Suppressor macrophage (primary cell): ENCODE measurements at places on chromosomes 1 and 21.

DNA sequence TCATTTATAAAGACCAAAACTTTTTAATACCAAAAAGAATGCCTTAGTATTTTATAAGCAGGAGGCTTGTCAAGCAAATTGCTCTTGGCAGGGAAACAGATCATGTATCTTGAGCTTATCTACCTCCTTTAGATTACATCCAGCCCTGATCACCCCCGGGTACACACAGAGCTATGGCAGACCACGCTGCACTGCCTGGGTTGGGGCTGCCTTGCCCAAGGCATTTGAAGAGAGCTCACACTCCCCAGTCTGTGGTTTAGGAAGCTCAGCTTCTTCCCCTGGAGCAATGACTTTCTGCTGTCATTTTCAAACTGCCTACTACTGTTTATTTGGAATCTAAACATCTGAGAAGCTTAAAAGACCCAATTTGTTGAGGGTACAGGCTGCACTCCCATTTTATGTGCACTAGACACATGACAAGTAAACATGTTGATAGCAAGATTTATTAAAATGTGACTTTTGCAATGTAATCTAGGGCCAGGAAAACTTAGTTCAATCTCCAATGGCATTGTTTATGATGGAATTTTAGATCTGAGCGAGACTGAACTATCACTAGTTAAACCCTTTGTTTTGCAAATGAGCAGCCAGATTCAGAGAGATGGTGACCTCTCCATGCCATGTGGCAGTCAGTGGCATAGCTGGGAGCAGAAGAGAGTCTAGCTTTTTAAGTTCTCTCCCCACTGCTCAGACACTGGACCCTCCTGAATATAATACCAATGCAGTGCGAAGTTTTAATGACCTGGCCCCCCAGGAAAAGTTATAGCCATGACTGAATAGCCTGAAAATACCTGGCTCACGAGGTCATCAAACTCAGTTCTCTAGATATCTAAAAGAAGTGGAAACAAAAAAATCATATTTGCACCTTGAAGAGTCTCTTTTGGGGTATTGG is 214.9 kb downstream of the HLX start:
- DNase-seq: no peak

DNA sequence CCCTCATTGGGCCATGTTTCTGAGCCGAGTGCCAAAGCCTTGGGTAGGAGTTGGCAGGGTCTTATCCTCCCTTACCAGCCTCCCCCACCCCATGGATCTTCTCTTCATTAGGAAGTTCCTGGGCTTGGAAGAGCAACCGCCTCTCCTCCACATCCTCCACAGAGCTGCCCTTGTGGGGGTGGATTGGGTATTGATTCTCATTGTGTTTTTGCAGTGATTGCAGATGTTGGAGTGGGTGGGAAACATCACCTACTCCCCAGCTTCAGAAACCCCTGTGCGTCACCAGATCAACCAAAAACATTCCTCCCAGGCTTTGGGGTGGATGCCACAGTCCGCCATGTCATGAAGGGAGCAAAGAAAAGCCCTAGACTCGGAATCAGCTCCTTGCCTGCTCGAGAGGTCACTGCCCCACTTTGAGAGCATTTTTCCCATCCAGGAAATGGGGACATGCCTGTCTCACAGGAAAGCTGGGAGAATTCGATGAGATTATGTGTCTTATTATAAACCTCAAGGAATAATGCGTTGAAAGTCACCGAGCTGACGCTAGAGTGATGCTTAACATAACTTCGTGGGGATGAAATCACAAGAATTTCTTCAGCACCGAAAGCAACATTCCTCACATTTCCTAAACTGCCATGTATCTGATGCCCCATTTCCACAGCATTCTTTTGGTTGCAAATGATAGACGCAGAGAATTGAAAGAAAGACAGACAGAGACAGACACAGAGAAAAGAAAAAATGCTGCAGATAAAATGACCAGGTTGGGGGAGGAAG is 44.7 kb upstream of the ZBTB40 start:
- no peak for DNase-seq

- no peak for DNase-seq
These were observed 22.7 kb upstream of the LRIF1 start for GRCh38 chr1:110986407-110986891.

DNA sequence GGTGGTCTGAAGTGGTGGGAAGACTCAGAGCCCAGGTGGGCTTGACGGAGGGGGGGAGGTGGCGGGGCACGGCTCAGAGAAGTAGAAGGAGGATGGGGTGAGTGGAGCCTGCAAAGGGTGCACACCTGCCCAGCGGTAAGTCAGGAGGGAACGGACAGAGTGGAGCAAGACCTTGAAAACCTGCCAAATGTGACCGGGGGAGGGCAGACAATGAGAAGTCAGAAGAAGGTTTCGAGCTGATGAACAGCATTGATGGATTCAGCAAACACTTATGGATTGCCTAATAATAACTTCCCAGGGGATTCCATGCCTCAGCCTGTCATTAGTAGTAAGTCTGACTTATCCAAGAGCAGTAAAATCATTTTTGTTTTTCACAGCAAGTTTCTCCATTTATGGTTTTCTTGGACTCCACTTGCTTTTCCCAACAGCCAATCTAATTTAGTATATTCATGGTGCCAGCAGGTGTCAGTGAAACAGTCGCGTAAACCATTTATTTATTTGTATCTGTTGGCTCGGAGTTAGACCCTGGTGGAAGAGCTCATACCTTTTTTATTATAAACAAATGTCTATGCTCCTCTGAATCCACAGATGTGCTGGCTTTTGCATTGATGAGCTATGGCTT is 279.1 kb downstream of the PCP4 start:
- DNase-seq: no peak

DNA sequence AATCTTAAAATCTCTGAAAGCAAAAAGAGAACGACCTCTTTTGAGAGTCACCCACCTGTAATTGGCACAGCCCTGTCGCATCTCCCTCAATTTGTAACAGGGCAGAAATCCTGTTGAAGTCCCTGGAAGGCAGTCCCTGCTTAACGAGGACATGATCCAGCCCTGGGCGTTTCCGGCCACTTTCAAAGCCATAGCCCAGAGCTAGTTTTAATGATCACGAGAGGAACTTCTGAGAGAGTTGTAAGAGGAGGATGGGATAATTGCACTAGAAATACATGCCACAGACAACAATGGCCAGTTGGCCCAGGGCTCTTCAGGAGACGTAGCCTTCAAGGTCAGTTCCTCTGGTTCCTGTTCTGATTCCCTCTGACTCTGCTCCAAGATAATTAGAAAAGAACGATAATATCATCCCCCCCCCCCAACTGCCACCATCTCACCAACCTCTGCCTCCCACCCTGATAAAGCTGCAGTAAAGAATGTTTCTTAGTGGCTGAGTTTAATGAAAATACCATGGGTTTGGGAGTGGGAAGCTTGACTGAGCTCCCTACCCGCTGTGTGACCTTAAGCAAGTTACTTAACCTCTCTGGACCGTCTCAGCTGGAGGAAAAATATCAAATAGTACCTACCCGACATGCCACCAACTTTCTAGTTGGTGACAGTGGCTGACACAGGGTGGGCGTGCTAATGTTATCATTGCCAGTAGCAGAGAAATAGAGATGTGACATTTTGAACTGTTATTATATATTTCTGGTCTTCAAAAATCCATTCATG is 140.0 kb downstream of the OMA1 start:
- no peak for DNase-seq

DNA sequence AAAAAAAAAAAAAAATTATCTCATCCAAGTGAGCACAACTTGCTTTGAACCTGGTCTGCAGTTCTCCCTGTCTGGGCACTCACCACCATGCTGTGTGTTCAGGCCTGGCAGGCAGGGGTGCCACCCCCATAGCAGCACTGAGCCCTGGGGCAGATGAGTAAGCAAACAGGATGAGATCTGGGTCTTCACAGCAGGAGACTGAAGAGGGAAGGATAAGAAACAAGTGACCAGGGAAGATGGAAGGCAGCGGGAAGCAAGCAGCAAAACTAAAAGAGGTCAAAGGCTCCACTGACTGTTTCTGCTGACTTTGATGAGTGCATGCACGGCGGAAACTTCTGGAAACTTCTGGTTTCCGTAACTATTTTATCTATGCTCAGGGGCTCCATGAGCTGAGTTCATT is 133.5 kb upstream of the SOD1 start:
- no peak for DNase-seq

- no peak for DNase-seq
These were observed 14.6 kb downstream of the MAB21L3 start for GRCh38 chr1:116125758-116126157.

GRCh38 chr1:172427191-172427590 is 6.7 kb downstream of the C1orf105 start:
- DNase-seq: no peak

- DNase-seq: no peak
These were observed 22.7 kb downstream of the PAX7 start for GRCh38 chr1:18653367-18653766.

DNA sequence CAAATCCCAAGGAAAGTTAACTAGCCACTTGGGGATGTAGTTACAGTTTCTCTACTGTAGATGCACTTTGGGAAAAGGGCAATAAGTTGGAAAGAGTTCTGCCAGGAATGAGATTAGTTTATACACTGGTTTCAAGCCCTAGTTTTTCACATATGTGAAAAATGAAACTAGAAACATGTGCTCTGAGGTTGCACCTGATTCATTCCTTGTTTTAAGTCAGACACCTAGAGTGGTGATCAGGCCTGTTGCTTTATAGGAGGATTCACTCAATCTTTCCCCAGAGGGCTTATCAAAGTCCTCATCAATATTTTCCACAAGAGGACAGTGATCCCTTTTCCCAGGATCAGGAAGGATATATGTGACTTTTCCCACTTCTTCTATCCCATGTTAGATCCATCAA is 515.9 kb upstream of the PKN2 start:
- no peak for DNase-seq

DNA sequence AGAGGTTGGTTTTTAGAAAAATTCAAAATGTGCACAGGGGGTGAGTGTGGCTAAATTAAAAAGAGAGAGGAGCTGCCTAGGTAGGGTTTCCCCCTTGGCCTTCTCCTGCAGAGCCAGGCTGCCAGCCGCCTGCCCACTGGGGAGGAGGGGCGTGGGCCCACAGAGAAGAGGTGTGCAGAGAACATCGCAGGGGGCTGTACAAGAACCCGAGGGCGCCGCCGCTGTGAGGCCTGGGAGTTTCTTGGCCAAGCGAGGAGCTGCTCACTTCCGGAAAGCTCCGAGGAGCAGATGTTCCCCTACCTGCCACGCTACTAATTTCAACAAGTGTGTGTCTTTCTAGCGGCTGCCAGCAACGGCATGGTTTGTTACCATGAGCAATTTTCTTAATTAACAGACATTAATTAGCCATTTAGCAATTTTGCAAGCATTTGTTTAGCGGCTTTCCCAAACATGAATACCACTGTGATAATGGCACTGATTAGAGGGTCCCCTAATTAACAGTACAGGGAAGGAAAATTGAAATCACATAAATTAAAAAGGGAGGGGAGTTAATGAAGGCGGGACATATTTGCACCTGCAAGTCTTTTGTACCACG is 59.7 kb downstream of the MRPL37 start:
- no peak for DNase-seq

DNA sequence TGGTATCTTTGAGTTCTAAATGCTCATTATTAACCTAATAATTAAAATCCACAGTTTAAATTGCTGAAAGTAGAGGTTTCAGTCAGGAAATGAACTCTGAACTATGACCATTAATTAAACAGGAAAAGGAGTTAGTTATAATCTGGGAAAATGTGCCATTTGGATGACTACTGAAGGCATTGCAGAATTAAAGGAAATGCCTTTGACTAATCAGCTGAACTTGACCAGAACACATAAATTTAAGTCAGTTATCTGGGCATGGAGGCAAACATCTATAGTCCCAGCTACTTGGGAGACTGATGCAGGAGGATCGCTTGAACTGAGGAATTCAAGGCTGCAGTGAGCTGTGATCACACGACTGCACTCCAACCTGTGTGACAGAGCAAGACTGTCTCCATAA is 31.9 kb downstream of the SLC44A5 start:
- DNase-seq: no peak

DNA sequence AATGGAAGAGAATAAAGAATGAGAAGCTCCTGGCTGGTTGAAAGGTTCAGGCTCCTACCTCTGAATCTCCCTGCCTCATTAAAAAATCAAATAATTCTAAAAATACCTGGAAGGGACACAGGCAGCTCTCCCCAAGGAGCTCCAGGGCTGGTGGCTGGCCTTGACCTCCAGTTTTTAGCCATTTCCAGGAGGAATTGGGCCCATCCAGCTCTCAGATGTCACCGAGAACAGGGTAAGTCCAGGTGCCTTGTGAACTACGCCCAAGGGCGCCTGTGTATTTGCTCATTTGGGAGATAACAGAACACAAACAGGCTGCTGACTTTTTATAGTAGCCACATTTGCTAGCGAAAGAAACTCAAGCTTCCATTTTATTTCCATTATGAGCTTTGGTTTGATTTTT is 321.0 kb upstream of the C1orf174 start:
- DNase-seq: no peak

DNA sequence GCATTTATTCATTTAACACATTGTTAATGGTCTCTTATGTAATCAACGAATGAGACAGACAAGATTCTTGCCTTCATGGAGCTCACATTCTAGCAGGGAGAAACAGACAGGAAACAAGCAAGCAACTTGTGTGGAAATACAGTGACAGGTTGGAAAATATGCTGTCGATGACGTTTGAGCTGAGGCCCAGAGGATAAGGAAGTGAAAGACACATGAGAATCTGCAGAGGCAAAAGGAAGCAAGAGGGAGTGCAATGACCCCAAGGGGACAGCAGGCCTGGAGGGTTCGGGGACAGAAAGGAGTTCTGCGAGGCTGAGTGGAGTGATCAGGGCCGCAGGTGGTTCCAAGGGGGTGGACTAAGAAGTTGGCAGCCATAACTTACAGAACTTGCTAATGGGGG is 60.6 kb upstream of the AKT3 start:
- DNase-seq: peak; percentile 68

DNA sequence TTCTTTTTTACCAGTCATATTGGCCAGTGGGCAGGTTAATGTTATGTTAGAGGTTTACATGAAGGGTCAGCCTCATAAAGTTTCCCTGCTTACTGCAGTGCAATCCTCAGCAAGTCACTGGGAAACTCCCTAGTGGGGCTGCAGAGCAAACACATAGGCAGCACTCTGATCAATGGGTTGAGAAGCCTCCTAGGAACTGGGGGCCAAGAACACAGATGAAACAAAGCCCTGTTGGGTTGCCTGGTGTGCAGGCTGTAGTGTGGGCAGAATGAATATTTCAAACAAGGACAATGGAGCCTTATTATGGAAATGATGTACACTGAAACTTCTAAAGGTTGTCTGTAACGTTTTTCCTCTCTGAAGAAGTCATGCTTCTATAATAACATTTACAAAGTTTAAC is 431.6 kb upstream of the PTBP2 start:
- DNase-seq: no peak
